Upper lobe of left lung (tissue), 6 donors: ENCODE measurements at places on chromosomes 7 and 10. TPM values are rescaled to one million over a fixed set of nuclear protein-coding genes. Genes with fewer than 3 reads are reported as not detected.

FZD8 gene
- 26.3 TPM for total RNA-seq

ENTPD7 gene
- total RNA-seq, result 10.2 TPM

CALN1 gene
- 0.24 TPM for total RNA-seq

COL1A2 gene
- 284 TPM for total RNA-seq

NDUFB2 gene
- 195 TPM for total RNA-seq

GPR37 gene
- 0.69 TPM for total RNA-seq

PNLIPRP3 gene
- total RNA-seq, result not detected

PARG gene
- total RNA-seq, result 25.8 TPM

PLAC9 gene
- not detected for total RNA-seq

SLC39A12 gene
- 0.34 TPM for total RNA-seq

SLC25A28 gene
- total RNA-seq, result 25.7 TPM

NME8 gene
- 1.1 TPM for total RNA-seq

VGF gene
- total RNA-seq, result not detected

UTF1 gene
- total RNA-seq, result not detected

ERVW-1 gene
- not detected for total RNA-seq

ATE1 gene
- total RNA-seq, result 21.0 TPM

CCDC146 gene
- total RNA-seq, result 3.6 TPM

MRLN gene
- 0.91 TPM for total RNA-seq

XRCC2 gene
- 0.76 TPM for total RNA-seq

HKDC1 gene
- total RNA-seq, result 3.2 TPM

ERCC6 gene
- total RNA-seq, result 23.1 TPM

STRA8 gene
- not detected for total RNA-seq

DEPP1 gene
- total RNA-seq, result 68.7 TPM

SORBS1 gene
- 45.8 TPM for total RNA-seq

TMEM176A gene
- total RNA-seq, result 19.9 TPM

MACC1 gene
- 40.7 TPM for total RNA-seq

MYOZ1 gene
- total RNA-seq, result not detected

WNT8B gene
- not detected for total RNA-seq

ATOH7 gene
- total RNA-seq, result not detected

MTURN gene
- 34.4 TPM for total RNA-seq

CLRN3 gene
- total RNA-seq, result not detected

SMKR1 gene
- 0.77 TPM for total RNA-seq

RPP38 gene
- total RNA-seq, result 14.4 TPM

SLC13A1 gene
- not detected for total RNA-seq

MAT1A gene
- total RNA-seq, result 0.15 TPM

ABHD11 gene
- total RNA-seq, result 26.2 TPM

PPP2R2D gene
- total RNA-seq, result 32.7 TPM

CDNF gene
- 0.94 TPM for total RNA-seq

ADAM12 gene
- 0.59 TPM for total RNA-seq

PDK4 gene
- total RNA-seq, result 427 TPM

EVX1 gene
- total RNA-seq, result not detected

UBE3C gene
- total RNA-seq, result 85.9 TPM

SP4 gene
- 8.6 TPM for total RNA-seq

GRID1 gene
- 2.1 TPM for total RNA-seq

ADCY1 gene
- total RNA-seq, result 1.6 TPM

SVOPL gene
- total RNA-seq, result not detected

PI4K2A gene
- 27.2 TPM for total RNA-seq

PTPN20 gene
- 9.4 TPM for total RNA-seq
